ENCODE measurements at places on chromosomes 2 and 18. TPM values are rescaled to one million over a fixed set of nuclear protein-coding genes. Genes with fewer than 3 reads are reported as not detected.

DNA sequence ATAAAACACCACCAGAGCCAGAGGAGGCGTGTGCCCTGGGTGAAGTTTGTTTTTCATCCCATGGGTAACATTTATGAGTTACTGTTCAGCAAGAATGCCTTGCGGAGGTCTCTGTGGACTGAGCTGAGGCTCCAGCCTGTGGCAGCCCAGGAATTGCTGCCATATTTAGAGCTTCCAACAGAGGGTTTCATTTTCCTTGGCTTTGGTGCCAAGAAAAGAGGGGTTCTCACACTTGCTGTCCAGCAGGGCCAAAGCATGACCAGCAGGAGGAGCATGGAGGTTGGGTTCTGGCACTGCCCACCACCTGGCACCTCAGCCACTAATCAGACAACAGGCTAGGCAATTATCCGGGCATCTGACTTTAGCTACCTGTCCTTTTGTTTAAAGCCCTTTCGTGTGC lies 36.7 kb downstream of the EPAS1 start:
- no peak for DNase-seq

GRCh38 chr2:187526792-187527191 lies 27.4 kb downstream of the TFPI start:
- DNase-seq = no peak

DNA sequence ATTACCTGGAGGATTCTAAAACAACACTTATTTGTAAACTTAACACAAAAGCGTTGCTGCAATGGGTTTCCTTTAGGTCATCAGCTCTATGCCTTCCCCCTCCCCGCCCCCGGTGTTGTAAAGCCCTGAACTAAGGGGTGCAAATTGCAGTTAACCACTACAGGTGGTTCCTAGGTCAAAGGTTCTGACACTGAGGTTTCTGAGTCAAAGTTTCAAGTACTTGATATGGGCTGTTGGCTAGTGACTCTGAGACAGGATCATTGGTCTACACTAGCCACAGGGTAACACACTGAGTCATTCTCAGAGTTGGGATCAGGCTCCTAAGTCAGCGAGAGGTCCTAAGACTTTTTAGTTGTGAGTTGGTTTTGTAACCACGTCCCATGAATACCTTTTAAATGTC lies 15.4 kb downstream of the IL1B start:
- DNase-seq = no peak

- no peak for DNase-seq
Observed at GRCh38 chr2:137173463-137173862, 408.1 kb downstream of the THSD7B start.

- no peak for DNase-seq
Observed at GRCh38 chr2:69601179-69601612, 42.3 kb downstream of the AAK1 start.

SPATA3 gene
- not detected for total RNA-seq

DNA sequence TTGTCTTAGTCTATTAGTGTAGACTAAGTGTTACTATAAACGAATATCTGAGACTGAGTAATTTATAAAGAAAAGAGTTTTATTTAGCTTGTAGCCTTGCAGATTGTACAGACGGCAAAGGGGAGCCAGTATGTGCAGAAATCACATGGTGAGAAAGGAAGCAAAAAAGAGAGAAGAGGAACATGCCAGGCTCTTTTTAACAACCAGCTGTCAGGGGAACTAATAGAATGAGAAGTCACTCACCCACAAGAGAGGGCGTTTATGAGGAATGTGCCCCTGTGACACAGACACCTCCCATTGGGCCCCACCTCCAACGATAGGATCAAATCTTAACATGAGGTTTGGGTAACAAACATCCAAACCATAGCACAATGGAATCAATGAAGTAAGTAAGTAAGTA lies 20.6 kb upstream of the ZNF804A start:
- no peak for DNase-seq

- no peak for DNase-seq
Observed at GRCh38 chr2:24410976-24411375, 50.6 kb upstream of the ITSN2 start.

Data from sciatic nerve (tissue), 2 donors.